LHCN-M2 (cell line): ENCODE measurements at places on chromosomes 5 and 9. TPM values are rescaled to one million over a fixed set of nuclear protein-coding genes. Genes with fewer than 3 reads are reported as not detected.

DNA sequence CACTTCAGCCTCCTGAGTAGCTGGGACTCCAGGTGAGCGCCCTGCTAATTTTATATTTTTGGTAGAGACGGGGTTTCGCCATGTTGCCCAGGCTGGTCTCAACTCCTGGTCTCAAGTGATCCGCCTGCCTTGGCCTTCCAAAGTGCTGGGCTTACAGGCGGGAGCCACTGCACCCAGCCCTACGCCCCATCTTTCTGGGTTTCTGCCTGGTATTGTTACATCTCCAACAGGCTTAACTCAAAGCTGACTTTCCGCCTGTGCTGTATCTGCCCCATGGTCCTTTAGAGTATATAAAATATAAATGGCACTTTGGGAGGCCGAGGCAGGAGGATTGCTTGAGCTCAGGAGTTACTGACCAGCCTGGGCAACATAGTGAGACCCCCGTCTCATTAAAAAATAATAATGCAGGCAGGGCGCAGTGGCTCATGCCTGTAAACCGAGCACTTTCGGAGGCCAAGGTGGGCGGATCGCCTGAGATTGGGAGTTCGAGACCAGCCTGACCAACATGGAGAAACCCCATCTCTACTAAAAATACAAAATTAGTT, 36.5 kb upstream of the GLDC start:
- DNase-seq = no peak

DNA sequence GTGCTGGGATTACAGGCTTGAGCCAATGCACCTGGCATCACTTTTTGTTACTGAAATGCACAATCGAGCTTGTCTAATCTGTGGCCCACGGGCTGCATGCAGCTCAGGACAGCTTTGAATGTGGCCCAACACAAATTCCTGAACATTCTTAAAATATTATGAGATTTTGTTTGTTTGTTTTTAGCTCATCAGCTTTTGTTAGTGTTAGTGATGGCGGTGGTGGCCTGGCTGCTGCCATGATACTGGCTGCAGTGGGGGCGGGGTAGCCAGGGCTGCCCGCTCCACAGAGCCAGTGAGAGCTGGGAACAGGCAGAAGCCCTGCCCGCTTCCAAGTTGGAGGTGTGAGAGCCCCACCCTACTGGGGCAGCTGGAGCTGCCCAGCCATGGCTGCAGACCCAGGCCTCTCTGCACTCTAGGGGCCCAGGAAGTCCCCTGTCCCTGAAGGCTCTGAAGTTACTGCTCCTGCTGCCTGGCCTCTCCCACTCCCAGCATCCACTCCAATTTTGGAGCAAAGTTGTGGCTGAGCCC, 76.6 kb upstream of the SHB start:
- DNase-seq = no peak

- peak; percentile 31 for DNase-seq
Measured at GRCh38 chr9:131667576-131667975, 72.3 kb downstream of the RAPGEF1 start.

ENTREP1 gene
- 0.11 TPM in 1 of 2 replicates, not detected in the other for total RNA-seq

GRCh38 chr5:155029240-155029639, 15.7 kb downstream of the KIF4B start:
- DNase-seq = no peak

GRCh38 chr5:56078278-56079156, 83.8 kb upstream of the IL6ST start:
- DNase-seq = no peak

DNA sequence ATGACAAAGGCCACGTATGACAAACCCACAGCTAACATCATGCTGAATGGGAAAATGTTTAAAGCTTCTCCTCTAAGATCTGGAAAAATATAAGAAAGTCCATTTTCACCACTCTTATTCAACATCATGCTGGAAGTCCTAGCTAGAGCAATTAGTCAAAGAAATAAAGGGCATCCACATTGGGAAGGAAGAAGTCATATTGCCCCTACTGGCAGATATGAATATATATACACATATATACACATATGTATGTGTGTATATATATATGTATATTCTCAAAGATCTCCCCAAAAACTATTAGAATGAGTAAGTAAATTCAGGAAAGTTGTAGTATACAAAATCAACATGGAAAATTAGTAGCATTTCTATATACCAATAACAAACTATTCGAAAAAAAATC, 17.1 kb downstream of the APBA1 start:
- no peak for DNase-seq

DNA sequence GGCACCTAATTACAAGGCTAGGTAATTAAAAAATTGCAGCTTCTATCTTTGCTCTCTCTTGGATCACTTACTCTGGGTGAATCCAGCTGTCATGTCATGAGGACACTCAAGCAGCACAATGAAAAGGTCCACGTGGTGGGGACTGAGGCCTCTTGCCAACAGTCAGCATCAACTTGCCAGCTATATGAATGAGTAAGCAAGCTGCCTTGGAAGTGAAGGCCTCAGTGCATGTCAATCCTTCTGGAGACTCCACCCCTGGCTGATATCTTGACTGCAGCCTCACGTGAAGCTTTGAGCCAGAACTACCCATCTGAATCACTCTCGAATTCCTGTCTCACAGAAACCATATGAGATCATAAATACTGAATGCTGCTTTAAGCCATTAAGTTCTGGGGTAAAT, 140.5 kb downstream of the SNX18 start:
- DNase-seq = peak; percentile 94

GRCh38 chr9:13644675-13645074, 365.2 kb upstream of the MPDZ start:
- no peak for DNase-seq

GRCh38 chr5:59608745-59609144, 284.8 kb downstream of the PDE4D start:
- peak; percentile 52 for DNase-seq

- DNase-seq = peak; percentile 92
Measured at GRCh38 chr9:98906273-98907040, 37.2 kb upstream of the COL15A1 start.

EFNA5 gene
- total RNA-seq = 7.2 and 13.1 TPM in 2 replicates

GRCh38 chr9:37425298-37425752, 2.8 kb downstream of the GRHPR start:
- no peak for DNase-seq

DNA sequence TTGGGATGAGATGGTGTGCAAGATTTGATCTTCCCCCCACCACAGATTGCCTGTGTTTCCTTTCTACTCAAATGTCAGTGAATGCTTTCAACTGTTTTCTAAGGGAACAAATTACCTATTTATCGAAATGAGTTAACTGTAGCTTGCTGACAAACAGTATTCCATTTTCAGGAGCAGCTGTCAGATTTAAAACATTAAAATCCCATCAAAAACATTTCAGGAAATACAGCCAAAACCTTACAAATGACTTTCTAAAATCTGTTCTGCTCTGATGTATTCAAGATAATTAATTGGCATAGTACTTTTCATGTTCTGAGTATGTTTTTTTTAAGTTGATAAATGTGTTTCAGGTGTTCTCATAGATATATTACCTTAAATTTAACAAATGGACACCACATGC, 158.0 kb upstream of the DMRTA1 start:
- no peak for DNase-seq

DNA sequence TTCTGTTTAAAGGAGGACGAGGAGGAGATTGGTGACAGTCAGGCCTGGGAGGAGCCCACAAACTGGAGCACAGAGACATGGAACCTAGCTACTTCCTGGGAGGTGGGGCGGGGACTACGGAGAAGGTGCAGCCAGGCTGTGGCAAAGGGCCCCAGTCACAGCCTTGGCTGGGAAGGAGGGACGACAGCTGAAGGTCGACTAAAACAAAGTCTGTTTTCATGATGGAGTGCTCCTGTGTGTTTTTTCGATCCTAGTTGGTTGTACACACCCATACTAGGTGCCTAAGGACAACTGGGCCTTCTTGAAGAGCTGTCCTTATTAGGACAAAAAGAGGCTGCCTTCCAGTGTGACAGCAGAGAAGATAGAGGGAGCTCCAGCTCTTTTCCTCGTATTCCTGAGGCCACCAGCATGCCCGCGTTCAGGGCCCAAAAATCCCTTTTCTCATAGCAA, 2.9 kb downstream of the CCDC107 start:
- peak; percentile 56 for DNase-seq

NRG2 gene
- not detected in 2 replicates for total RNA-seq

- peak; percentile 56 for DNase-seq
Measured at GRCh38 chr5:149143470-149143869, 2.2 kb downstream of the ABLIM3 start.

DOCK2 gene
- total RNA-seq = 6.1 and 9.9 TPM in 2 replicates

GABRG2 gene
- not detected in 2 replicates for total RNA-seq

NAA35 gene
- 18.4 and 19.1 TPM in 2 replicates for total RNA-seq
